ENCODE measurements at places on chromosomes 5 and 9.

DNA sequence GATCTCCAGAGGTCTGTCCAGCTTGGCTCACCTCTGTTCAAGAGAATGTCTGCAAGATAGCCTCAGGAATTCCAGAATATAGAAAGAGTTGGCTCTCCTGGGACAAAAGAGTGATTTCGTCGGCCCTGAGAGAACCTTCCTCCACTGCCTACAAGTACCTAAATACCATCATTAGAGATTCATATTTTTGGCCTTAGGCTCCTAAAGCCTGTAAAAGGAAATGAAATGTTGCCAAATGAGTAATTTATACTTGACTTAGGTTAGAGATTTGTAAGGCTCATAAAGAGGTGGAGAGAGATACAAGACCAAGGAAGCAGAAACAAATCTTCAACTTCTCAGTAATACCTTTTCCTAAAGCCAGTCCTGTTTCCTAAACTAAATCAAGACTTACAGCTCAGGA is 146.2 kb downstream of the CCDC192 start:
- no peak for DNase-seq

DNA sequence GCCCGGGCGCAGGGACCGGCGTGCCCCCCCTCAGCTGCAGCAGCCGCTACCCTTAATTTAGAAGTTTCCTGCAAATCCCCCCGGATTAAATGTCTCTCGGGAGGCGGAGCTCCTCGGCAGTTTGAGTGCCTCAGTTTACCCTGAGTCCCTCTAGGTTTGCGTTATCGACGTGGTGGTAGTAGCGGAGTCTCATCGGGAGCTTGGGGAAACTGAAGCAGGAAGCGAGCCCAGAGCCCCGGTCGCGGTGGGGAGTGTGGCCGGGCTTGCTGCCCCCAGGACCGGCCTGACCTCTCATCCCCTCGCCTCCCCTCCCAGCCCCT is 529 bp upstream of the TPM2 start:
- no peak for DNase-seq

GRCh38 chr5:133730346-133730745 is 118.0 kb upstream of the FSTL4 start:
- DNase-seq, result no peak

DNA sequence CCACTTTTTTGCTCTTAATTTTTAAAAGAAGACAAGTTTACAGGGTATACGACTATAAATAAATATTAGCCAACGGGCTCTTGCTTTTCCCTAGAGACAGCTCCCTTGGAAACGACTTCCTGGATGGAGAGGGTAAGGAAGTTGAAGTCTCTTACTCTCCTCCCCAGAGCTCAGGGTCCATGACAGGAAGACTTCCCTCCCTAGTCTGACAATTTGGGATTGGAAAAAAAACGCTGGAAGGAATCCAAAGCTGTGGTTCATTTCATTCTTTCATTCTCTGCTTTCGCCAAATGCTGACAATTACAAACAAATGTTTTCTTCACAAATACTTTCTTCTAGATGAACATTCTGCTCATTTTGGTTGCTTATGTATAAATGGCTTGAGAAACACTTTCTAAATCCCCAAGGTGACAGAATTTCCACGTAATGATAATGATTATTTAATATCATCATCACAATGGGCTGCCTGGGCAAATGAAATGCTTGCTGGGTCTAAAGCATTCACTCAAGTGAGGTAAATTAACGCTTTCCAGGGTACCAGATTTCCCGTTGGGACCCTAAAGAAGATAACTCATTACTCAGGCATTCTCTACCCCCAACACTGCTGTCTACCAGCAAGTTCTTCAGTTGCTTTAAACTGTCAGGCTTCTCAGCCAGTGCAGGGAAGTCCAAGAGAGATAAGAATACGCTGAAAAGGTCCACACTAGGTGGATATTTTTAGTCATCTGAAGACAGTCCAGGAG is 139.8 kb upstream of the SLC30A5 start:
- DNase-seq, result no peak

DNA sequence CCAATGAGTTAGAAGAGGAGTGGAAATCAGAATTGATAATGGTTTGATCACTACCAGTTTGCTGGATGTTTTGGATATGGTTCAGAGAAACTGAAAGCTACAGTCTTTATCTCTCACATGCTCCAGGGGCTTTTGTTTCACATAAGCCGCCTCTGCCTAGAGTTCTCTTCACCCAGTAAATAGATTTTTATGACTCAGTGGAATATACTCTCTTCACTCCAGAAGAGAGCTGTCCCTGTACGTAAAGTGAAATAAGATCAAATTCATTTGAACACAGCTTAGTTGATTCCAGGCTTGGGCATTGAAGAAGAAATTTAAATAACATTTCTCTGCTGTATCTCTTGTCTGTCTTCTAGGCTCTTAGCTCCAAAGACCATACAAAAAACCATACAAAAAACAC is 184.9 kb downstream of the TRPM3 start:
- no peak for DNase-seq

DNA sequence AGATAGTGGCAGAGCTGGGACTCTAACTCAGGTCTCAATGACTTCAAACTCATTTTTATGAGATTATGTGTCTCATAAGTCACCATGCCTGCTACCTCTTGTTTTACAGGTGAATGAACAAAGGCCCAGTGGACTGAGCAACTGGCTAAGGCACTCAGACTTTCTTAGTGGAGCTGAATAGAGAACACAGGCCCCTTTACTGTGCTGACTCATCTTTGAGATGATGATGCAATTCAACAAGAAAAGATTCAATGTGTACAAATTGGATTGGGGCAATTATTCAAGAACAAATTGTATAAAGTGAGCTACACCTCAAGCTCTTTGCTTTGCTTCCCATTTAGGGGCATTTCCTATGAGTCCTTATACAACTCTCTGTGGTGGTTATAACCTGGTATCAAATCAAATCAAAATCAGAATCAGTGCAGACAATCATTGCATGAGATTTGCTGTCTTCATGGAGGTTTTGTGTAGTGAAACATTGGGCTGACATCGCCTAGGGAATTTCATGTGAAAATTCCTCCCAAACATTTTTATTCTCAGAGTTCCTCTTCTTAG is 84.3 kb upstream of the PPP2R2B start:
- no peak for DNase-seq

Measured in activated CD4-positive, alpha-beta T cell treated with anti-CD3 and anti-CD28 coated beads, Interleukin-2, amount 50 U/mL, for 1 hour (primary cell).